ENCODE measurements at places on chromosomes 16 and 17. TPM values are rescaled to one million over a fixed set of nuclear protein-coding genes. Genes with fewer than 3 reads are reported as not detected.

DNA sequence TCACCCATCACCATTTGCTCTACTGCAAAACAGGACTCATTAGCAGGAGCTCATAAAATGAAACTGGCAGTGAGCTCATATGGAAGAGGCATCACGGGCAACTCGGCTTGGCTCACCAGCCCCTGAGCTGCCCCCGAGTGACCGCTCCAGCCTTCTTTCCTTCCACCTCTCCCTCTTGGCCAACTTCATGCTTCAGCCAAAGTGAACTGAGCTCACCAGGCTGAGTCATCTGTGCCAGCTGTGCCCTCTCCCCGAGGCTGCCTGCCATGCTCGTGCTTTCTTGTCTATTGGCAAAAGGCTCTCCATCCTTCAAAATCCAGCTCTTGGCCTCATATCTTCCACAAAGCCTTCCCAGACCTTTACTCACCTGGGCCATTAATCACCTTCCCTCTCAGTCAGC is 391.4 kb downstream of the WWOX start:
- no peak for DNase-seq

The NDRG4 gene
- total RNA-seq: 82.0 TPM

The BMERB1 gene
- total RNA-seq: 9.7 TPM

DNA sequence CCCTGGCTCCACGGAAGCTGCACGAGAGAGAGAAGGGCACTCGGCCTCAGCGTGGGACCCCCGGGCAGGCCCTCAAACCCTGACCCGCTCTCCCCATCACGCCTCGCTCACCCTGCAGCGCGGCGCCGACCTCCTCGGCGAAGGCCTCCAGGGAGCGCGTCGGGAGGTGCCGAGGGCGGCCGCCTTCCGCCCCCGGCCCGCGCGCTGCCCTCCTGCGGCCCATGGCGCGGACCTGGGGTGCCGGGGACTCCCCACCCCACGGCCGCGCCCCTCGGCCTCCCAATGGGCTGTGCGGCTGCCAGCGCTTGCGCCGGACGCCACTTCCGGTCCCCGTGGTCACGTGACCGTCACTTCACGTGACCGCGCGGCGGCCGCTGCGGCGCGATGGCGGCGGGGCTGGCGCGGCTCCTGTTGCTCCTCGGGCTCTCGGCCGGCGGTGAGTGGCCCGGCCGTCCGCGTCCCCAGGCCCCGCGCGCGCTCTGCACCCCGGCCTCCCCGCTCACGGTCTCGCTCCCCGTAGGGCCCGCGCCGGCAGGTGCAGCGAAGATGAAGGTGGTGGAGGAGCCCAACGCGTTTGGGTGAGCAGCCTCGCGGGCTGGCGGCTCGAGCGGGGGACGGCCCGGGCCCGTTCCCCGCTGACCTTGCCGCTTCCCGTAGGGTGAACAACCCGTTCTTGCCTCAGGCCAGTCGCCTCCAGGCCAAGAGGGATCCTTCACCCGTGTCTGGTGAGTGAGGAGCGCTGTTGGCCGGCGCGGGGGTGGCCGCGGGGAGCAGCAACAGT is at the start of the genes GNPTG and TSR3:
Gene GNPTG (plus strand): TSS at position 350 of the 781 bp plus-strand sequence. CDS start 35 bp downstream, at position 385.
Gene TSR3 (minus strand): TSS at position 297 of the 781 bp plus-strand sequence. CDS start 74 bp downstream, at position 223.
- DNase-seq: peak; percentile 96

DNA sequence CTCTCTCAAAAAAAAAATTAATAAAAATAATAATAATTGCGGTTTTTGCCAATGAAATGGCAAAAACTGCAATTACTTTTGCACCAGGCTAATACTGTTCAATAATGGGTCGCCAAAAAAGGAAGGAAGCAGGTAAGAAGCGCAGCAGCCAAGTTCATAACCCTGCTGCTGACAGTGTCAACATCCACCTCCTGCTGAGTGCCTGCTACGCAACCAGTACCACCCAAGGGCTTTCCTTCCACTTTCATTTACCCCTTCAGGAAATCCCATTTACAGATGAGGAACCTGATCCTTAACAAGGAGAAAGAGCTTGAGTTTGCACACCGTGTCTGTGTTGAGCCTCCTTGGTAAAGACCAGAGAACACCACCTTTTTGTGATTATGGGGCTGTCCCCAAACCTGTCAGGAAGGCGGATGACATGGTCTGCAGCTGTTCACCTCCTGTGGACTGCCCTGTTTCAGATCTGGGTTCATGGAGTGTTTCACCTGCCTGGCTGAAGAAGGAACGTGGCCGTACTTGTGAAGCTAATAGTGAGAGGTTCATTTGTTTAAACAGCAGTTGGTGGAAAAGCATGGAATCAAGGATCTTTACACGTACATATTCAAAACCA is 378.0 kb downstream of the SLC39A11 start:
- no peak for DNase-seq

GRCh38 chr16:11636172-11636721 is 32.0 kb upstream of the SNN start:
- no peak for DNase-seq

- DNase-seq: no peak
These were observed 488.9 kb downstream of the SHISA9 start for GRCh38 chr16:13390093-13390985.

The MEIOC gene
- not detected for total RNA-seq

GRCh38 chr16:65415460-65415859 is 293.6 kb upstream of the CDH11 start:
- DNase-seq: no peak

DNA sequence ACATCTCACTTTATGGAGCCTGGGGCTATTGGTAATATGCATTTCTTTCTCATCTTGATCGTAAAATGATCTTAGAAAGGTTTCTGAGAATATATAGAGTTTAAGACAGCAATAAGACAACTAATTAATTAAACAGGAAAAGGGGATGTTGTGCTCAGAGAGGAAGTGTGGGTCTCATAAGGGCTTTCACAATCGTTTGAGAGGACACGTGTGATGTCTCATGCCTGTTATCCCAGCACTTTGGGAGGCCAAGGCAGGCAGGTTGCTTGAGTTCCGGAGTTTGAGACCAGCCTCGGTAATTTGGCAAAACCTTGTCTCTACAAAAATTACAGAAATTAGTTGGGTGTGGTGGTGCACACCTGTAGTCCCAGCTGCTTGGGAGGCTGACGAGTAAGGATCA is 295.6 kb downstream of the WWOX start:
- no peak for DNase-seq

DNA sequence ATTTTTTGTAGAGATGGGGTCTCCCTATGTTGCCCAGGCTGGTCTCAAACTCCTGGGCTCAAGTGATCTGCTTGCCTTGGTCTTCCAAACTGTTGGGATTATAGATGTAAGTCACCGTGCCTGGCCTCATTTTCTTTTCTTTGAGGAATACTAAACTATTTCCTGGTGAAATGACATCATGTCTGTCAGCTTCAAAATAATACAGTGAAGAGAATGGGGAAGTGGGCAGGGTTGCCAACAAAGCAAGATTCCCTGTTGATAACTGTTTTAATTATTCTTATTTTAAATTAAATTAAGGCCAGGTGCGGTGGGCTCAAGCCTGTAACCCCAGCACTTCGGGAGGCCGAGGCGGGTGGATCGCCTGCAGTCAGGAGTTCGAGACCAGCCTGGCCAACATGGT is 21.1 kb downstream of the PIPOX start:
- no peak for DNase-seq

- DNase-seq: no peak
These were observed 21.2 kb downstream of the ZNF469 start for GRCh38 chr16:88403794-88404581.

DNA sequence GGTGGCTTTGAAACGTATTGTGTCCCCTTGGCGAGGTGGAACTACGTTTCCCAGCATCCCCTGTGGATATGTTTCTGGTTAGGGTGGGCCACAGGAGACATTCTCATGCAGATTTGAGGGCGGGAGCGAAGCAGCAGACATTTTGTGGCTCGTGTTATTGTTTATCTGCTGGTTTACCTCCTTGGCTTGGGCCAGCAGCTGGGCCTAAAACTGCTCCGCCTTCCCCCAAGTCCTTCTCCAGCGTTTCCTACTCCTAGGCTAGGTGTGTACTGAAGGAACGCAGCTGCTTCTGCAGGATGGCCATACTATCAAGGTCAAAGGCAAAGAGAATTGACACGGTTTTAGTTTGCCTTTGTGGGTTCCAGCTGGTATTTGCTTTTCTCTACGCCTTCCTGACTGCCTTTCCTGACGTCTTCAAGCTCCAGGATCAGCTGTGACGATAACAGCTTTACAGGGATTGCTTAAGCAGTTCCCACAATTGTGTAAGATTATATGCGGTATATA is 17.2 kb upstream of the WSB1 start:
- DNase-seq: no peak

DNA sequence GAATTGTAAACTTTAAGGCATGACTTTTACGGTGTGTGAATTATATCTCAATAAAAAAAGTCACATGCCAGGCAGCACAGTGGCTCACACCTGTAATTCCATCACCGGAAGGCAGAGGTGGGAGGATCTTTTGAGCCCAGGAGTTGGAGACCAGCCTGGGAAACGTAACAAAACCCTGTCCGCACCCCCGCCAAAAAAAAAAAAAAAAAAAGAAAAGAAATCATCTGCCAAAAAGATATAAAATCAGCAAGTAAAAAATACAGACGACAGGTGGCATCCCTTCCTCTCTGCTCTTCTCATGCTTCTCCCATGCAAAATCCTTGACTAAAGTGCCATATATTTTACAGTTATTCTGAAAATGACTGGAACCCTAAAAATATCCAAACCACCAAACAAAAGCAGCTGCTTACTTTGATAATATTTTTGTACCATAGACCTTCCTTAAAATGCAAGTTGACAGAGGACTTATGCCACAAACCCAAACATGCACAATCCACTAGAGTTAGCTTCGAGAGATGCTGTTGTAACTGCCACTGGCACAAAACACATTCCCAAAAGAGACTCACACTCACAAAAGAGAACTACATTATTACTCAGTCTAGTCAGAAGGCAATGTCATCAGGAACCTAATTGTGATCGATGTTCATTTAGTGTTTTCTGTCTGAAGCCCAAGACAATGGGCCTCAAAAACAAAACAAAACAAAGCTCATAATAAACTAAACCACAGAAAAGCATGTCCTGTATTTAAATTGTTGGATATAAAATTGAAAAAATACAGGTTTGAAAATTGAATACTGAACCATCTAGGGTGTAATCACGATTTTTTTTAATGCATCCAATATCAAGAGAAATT is 2.4 kb downstream of the CRLF3 start:
- DNase-seq: no peak

GRCh38 chr16:88062341-88063210 is 111.3 kb downstream of the BANP start:
- peak; percentile 90 for DNase-seq

GRCh38 chr17:35314415-35315216 is 58.8 kb downstream of the SLFN11 start:
- no peak for DNase-seq

The TOP3A gene
- 27.9 TPM for total RNA-seq

The ABCA8 gene
- total RNA-seq: 17.9 TPM

- no peak for DNase-seq
These were observed 3.6 kb downstream of the CHD9 start for GRCh38 chr16:53058441-53058840.

GRCh38 chr16:58556678-58557077 is 41.4 kb downstream of the SETD6 start:
- no peak for DNase-seq

The TNFRSF17 gene
- not detected for total RNA-seq

DNA sequence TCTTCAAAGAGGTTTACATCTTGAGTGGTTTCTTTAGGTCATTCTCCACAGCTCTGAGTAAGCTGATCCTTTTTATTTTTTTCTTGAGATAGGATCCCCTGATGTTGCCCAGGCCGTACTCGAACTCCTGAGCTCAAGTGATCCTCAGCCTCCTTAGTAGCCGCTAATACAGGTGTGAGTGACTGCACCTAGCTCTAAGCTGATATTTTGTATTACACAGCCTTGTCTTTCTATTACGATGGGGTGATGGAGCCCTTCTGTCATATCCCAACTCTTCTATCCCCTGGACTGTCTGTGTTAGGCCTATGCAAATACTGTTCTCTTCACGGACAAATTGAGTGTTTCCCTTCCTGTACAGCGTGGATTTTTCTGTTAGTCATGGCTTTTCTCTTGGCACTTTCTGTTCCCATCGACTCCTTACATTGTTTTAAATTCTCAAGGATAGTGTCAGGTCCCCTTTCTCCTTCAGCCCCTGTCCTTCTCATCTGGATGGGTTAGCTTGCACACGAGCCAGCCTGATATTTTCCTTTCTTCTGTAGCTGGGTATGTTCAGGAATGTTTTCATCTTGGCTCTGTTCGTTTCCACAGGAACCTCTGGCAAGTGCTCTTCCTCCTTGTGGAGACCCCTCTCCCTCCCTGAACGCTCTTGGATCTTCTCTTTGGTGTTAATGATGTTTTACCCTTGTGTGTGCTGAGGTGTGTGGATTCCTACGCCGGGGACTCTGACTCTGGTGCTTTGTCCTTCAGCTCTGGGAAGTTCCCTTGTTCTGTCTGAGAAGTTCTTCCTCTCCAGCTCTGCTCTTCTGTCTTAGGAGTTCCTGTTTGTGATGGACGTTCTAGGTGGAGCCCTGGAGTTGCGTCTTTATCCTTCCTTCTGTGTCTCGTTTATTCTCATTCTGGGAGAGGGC is 2.3 kb downstream of the BANP start:
- DNase-seq: no peak

DNA sequence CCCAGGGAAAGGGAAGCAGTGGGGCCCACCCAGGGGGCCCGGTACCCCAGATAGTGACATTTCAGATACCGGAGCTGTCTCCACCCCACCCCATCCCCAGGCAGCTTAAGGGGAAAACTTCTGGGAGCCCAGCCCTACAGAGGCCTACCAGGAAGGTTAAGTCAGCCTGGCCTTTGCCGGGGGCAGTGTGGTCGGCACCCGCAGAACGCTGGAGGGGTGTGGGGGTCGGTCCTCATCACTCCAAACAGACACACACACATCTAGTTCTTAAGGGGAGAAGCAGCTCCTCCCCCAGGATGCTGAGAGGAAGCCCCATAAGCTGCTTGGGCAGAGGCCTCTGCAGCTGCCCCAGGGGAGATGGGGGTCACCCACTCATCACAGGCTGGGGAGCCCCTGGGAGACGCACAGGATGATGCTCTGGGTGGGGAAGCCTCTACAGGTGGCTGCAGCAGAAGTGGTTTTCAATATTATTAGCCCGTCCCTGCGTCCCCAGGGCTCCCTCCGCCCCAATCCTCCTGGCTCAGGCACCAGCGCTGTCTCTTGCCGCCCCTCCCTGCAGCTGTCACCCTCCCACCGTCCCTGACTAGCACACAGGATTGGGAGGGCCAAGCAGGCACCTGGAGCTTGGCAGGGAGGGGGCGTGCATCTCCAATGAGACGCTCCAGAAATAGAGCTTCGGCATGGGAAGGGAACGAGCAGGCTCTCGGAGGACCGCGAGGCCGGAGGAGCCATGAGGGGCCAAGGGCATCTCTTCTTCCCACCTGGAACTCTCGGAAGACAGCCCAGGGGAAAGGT is 1.4 kb upstream of the ABR start:
- no peak for DNase-seq

DNA sequence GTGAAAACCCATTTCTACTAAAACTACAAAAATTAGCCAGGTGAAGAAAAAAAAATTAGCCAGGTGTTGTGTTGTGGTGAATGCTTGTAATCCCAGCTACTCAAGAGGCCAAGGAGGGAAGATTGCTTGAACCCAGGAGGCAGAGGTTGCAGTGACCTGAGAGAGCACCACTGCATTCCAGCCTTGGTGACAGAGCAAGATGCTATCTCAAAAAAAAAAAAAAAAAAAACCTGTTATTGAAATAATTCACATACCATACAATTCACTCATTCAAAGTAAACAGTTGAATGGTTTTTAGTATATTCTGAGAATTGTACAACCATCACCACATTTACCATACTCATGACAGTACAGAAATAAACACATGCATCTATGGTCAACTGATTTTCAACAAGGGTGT is 31.0 kb downstream of the ZNRF1 start:
- DNase-seq: no peak

The CFAP97D1 gene
- 0.30 TPM for total RNA-seq

Measured in lower leg skin (tissue), 4 donors.